ENCODE measurements at places on chromosomes 11 and 22. TPM values are rescaled to one million over a fixed set of nuclear protein-coding genes. Genes with fewer than 3 reads are reported as not detected.
A peak's percentile ranks its signal among the peaks of the same experiment; 100 is the strongest.

- H3K4me3 ChIP-seq: no peak overlapping the region
- H3K4me1 ChIP-seq: no peaks in the 10 kb centered on the region
- H3K27me3 ChIP-seq: no peaks in the 10 kb centered on the region
- no peaks in the 10 kb centered on the region for H3K36me3 ChIP-seq
- H3K27ac ChIP-seq: no peak overlapping the region
- DNase-seq: no peak
These were observed 25.6 kb upstream of the MMP12 start for GRCh38 chr11:102900346-102900745.

ESRRA gene
- 24.8 TPM for total RNA-seq

SCGB1C1 gene
- total RNA-seq: not detected

DNA sequence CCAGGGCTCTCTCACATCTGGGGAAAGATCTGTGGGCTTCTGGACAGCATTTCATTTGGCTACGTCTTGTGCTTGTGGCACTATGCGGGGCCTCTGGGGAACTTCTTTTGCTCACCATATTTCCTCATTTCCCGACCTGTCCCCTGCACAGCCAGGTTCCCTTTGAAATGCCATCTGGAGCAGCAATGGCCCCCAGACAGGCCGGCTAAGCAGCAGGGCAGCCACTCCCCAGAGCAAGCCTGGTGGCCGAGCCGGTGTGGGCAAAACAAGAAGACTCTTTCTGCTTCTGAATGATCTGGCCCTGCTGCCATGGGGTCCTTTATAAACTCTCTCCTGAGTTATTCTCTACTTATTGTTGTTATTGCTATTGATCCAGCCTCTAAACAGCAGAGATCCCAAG lies 190.7 kb upstream of the NECTIN1 start:
- H3K27ac ChIP-seq: no peak overlapping the region
- no peak overlapping the region for H3K4me3 ChIP-seq
- H3K36me3 ChIP-seq: no peaks in the 10 kb centered on the region
- H3K4me1 ChIP-seq: no peaks in the 10 kb centered on the region
- DNase-seq: no peak

GRCh38 chr11:78085972-78086371 lies 6.3 kb upstream of the NDUFC2 start:
- no peak overlapping the region for H3K4me3 ChIP-seq
- no peaks in the 10 kb centered on the region for H3K36me3 ChIP-seq
- no peaks in the 10 kb centered on the region for H3K27me3 ChIP-seq
- H3K4me1 ChIP-seq: peaks cover 14% of the 10 kb centered on the region

C11orf42 gene
- total RNA-seq: not detected

- no peaks in the 10 kb centered on the region for H3K4me1 ChIP-seq
These were observed 56.0 kb downstream of the COMMD9 start for GRCh38 chr11:36233204-36233603.

DNA sequence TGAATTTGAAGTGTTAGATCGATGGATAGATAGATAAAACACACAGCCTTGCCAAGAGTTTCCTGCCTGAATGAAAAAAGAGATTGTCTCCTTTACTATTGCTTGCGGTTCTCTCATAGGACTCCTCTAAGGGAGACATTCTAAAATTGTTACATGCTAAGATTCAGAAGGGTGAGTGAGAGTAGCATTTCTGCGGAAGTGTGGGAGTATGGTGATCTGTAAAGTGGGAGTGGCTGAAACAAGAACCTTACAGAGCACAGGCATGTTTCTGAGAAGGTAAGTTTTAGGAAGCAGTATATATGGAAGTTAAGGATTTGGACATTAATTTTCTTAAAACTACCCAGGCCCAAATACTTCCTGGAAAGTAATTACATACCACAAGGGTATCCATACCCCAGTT lies 139.6 kb downstream of the TRIM44 start:
- H3K4me3 ChIP-seq: no peak overlapping the region
- no peaks in the 10 kb centered on the region for H3K27me3 ChIP-seq
- H3K4me1 ChIP-seq: peaks cover 12% of the 10 kb centered on the region
- peaks cover 5% of the 10 kb centered on the region for H3K36me3 ChIP-seq

- H3K27ac ChIP-seq: peak overlapping the region; percentile 42
- no peaks in the 10 kb centered on the region for H3K27me3 ChIP-seq
- no peak overlapping the region for H3K4me3 ChIP-seq
- DNase-seq: no peak
These were observed 14.0 kb upstream of the EHD1 start for GRCh38 chr11:64892411-64892831.

- H3K4me1 ChIP-seq: no peaks in the 10 kb centered on the region
- no peak overlapping the region for H3K4me3 ChIP-seq
- H3K36me3 ChIP-seq: no peaks in the 10 kb centered on the region
- no peak overlapping the region for H3K27ac ChIP-seq
These were observed 42.0 kb downstream of the ALX4 start for GRCh38 chr11:44267750-44268613.

DNA sequence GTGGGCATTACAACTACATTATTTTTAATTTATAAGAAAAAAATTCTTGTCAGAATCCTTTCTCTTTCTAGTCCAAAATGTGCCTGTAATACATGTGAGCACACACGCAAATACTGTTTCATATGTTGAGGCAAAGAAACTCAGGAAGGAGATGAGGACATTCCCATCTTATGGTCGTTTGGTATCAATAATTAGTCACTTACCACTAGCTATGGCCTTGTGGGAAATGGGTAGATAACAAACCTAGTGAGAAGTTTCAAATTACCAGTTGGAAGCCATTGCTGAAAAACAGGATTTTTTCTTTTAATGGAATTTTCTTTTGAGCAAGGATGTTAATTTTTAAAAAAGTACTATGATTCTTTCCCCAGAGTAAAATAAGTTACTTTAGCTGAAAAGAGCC lies 25.7 kb downstream of the AMOTL1 start:
- DNase-seq: no peak
- no peak overlapping the region for H3K4me3 ChIP-seq
- H3K27ac ChIP-seq: no peak overlapping the region
- H3K4me1 ChIP-seq: no peaks in the 10 kb centered on the region
- H3K27me3 ChIP-seq: peaks cover 7% of the 10 kb centered on the region

DNA sequence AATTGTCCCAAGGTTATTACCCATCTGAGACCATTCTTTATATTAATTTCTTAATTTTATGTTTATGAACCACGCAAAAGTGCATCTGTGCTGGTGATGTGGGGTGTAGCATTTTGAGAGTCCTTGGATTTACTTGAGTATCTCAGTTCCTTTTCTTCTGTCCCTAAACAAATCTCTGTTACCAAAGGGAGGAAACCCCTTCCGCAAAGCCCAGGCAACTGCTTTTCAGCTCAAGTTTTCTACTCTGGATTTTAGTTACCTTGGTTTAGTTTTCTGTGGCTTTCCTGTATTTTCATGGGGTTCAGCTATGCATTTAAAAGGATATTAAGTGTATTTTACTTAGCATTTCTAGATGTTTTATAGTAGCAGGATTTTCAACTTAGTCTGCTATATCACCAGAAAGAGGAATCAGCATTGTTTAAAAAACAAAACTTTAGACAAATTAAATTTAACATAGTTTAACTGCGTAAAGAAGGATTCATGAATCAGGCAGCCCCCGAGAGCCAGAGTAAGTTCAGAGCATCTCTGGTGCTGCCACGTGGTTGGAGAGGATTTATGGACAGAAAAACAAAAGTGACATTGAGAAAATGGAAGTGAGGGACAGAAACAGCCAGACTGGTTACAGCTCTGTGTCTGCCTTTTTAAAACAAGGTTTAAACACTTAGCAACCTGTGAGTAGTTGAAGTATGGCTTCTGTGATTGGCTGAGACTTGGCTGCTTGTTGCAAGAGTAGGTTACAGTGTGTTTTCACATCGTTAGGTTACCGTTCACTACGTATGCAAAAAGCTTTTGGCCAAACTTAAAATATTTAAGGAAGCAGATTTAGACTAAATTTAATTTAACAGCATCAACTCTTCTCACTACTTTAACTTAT lies 9.6 kb downstream of the ADM start:
- no peak overlapping the region for H3K27ac ChIP-seq
- H3K4me1 ChIP-seq: peaks cover 11% of the 10 kb centered on the region
- H3K36me3 ChIP-seq: no peaks in the 10 kb centered on the region
- no peak overlapping the region for H3K4me3 ChIP-seq

DNA sequence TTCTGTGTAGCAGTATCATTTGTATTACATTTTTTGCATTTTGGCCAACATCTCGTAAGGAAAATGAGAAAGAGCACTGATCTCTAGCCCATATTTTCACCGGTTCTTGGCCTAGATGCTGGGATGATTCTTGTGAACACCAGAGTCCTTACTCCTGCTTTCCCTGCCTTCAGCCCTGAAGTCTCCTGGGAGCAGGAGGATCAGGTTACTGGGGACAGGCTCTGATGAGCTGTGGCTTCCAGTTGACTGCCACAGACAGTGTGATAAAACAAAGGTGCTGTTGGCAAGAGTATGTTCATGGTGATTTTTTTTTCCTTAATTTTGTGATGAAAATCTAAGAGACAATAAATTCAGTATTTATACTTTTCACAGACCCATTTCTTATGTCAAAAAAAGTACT lies 34.2 kb upstream of the ADSL start:
- DNase-seq: no peak
- no peak overlapping the region for H3K4me3 ChIP-seq
- peaks cover 37% of the 10 kb centered on the region for H3K4me1 ChIP-seq
- peaks cover 86% of the 10 kb centered on the region for H3K36me3 ChIP-seq
- H3K27ac ChIP-seq: no peak overlapping the region
- H3K27me3 ChIP-seq: no peaks in the 10 kb centered on the region
